ENCODE measurements at places on chromosomes 6 and 20.

GRCh38 chr6:37396571-37397180 lies 36.3 kb upstream of the CMTR1 start:
- no peak for DNase-seq

- DNase-seq: no peak
Observed at GRCh38 chr20:23229989-23230388, 120.6 kb upstream of the NXT1 start.

DNA sequence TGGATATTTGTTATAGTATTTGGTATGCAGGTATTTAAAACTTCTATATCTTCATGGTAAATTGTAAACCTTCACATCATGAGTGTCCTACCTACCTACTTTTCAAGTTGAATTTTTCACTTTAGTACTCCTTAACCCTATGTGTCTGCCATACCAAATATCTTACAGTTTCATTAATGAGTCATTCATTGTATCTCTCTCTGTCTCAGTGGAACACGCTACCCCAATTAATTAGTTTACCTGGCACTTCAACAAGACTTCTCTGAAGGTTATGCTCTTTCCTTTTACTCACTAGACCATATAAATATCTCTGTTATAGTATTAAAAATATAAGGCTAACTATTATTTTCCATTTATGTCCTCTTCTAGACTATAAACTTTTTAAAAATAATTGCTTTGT lies 123.9 kb upstream of the GJE1 start:
- no peak for DNase-seq

DNA sequence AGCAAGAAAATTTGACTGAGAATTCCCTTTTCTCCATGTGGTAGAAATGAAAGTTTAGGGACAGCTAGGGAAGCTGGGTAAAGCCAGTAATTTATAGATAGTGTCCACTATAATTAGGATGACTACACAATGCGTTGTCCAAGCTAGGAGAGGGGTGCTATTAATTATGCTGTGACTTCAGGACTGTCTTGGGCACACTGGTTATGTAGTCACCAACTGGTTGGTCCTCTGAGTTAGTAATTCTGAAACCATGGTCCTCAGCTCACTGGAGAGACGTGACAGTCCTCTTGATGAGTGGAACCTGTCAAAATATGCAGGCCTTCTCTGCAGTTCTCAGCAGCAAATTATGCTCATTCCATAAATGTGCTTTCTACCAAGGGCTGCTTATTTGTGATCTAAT lies 94.6 kb upstream of the ENPP5 start:
- DNase-seq: no peak
